ENCODE measurements at places on chromosomes 3 and 15.
A peak's percentile ranks its signal among the peaks of the same experiment; 100 is the strongest.

DNA sequence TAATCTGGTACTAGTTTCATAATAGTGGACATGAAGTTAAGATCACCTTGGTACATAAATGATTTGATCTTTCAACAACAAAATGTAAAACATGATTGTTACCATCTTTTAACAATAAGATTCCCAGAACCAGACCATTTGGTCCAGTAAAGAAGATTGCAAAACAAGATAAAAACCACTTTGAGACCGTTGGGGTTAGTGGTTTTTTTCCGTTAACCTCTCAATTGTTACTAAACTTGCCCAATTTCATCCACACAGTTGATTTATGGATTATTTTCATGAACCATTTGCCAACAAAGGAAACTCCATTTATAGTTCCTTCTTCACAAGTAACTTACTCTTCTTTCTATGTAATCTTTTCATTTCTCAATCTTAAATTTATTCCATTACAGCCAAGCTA, 53.8 kb downstream of the ATP8B4 start:
- DNase-seq = no peak

GRCh38 chr3:45690336-45691035, 1.3 kb downstream of the SACM1L start:
- no peak for DNase-seq

DNA sequence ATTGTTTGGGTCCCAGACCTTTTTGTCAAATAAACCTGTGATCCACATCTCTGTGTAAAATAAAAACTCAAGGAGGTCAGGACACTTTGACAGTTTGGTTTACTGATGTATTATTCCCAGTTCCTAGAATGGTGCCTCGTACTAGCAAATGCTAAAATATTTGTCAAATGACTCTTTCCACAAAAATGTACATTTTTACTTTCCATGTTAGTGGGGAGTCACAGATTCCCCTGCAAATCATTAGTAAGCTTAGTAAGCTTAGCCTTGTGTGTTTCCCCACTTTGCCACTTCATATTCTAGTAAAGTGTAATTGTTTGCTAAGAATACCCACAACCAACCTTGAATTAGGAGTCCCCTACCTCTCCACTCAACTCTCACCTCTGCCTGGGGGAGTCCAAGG, 2.4 kb upstream of the MAGI1 start:
- peak; percentile 71 for DNase-seq

GRCh38 chr15:72474466-72474911, 359 bp downstream of the ARIH1 start:
- DNase-seq = no peak

GRCh38 chr15:47610736-47611135, 106.6 kb upstream of the SEMA6D start:
- DNase-seq = no peak

GRCh38 chr3:138862531-138862923, 27.8 kb upstream of the PIK3CB start:
- no peak for DNase-seq

GRCh38 chr15:43214169-43214568, 6.6 kb downstream of the EPB42 start:
- DNase-seq = no peak
